Endothelial cell (in vitro differentiated cells): ENCODE measurements at places on chromosomes 12 and 14.

- DNase-seq = peak; percentile 69
Observed at GRCh38 chr14:80202888-80203562, 8.3 kb downstream of the DIO2 start.

DNA sequence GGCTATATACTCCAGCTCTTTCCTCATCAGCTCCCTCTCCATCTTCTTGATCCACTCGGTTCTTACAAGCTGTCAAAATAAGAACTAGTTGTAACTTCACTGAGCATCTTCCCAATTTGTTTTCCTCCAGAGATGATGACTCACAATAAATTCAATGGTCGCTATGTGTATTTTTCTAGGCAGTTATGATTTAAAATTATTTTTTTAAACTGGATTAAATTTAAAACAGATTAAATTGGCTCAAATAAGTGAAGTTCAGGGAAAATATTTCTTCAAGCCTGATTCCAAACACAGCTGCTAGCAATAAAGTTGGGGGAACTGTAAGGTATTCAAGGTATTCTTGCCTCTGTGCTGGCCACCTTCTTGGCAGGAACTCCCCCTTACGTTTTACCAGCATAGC is 717.7 kb upstream of the USP15 start:
- no peak for DNase-seq

DNA sequence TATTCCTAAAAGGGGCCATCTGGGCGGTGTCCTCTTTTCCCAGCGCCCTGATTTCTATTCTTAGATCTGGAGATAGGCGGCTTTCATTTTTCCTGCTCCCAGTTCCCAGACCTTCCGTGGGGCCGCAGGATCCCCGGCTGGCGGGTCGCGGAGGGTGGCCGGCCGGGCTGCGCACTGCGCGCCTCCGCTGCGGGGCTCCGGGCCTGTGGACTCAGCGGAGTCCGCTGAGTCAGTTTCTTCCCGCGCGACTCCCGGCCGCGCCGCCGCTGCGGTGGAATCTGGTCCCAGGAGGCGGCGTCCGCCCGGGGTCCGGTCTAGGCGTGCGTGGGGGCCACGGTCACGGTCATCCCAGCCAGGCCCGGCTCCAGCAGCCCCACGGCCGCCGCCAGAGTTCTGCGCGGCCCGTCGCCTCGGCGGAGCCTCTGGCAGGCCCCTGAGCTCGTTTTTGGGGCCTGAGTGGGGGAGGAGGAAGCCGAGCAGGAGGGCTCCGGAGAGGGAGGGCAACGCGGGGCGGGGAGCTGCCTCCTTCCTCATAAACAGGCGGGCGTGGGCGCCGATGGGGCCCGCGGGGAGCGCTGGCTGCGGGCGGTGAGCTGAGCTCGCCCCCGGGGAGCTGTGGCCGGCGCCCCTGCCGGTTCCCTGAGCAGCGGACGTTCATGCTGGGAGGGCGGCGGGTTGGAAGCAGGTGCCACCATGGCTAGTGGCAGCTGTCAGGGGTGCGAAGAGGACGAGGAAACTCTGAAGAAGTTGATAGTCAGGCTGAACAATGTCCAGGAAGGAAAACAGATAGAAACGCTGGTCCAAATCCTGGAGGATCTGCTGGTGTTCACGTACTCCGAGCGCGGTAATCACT is at the start of gene LRRK2:
Gene LRRK2, plus strand, starts transcription at position 559 of the 853 bp plus-strand sequence. Its CDS starts 135 bp downstream, at position 694.
- DNase-seq = peak; percentile 46

DNA sequence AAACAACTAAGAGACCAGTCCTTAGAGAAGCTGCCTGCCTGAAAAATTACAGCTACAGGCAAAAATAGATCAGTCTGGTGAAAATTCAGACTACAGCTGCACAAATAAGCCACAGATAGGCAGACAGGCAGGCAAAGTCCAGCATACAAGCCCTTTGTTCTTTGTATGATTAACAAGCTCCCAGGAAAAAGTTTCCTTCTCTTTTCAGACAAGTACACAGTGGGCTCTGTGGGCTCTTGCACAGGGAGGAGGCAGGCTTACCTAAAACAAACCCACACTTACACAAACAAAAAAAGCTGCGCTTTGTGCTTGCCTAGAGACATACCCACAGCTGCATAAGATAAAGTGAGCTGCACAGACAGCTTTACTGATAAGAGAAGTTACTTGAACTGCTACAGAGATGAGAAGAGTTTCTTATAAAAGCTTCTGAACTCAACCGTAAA is 7.7 kb downstream of the OR6C68 start:
- DNase-seq = no peak

DNA sequence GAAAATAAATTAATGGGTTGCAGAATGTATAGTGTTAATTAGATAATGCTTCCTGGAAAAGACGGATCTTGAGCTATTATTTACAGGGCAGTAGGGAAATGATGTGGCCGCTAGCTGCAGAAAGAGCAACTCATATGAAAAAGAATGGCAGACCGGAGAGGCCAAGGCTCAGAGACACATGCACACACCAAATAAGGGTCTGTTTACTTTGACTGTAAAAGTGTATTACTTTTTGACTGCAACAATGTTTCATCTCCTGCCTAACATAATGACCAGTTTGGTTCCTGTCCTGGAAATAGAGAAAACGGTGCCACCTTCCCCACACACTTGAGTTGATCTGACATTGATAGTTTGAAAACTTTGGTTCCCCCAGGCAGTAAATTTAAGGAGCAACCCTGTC is 290.9 kb downstream of the CACNA1C start:
- DNase-seq = no peak

GRCh38 chr14:71022012-71022869 is 115.0 kb downstream of the PCNX1 start:
- no peak for DNase-seq

GRCh38 chr12:87827638-87828264 is 201.4 kb downstream of the C12orf50 start:
- no peak for DNase-seq

- no peak for DNase-seq
Observed at GRCh38 chr14:87626266-87626665, 366.7 kb downstream of the GALC start.

- DNase-seq = no peak
Observed at GRCh38 chr12:30726647-30727046, 28.1 kb downstream of the CAPRIN2 start.

GRCh38 chr14:103155010-103155409 is 31.7 kb downstream of the TNFAIP2 start:
- DNase-seq = no peak

DNA sequence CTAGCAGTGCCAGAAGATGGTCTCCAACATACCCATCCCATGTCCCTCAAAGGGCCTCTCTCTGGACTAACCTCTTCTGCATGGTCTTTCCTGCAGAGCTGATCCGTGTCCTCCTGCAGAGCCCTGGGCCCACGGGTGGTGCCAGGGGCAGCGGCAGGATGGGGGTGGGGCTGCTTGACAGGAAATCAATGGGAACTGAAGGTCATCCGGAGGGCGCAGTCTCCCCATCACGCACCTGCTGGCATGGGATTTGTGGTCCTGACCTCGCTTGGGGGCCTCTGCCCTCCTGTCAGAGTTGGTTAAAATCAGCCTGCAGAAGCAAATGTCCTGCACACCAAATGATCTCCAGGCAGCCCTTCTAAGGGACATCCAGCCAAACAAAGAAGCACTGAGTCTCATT is 110.2 kb downstream of the DPF3 start:
- no peak for DNase-seq

- DNase-seq = no peak
Observed at GRCh38 chr12:29030006-29030405, 119.1 kb upstream of the FAR2 start.

DNA sequence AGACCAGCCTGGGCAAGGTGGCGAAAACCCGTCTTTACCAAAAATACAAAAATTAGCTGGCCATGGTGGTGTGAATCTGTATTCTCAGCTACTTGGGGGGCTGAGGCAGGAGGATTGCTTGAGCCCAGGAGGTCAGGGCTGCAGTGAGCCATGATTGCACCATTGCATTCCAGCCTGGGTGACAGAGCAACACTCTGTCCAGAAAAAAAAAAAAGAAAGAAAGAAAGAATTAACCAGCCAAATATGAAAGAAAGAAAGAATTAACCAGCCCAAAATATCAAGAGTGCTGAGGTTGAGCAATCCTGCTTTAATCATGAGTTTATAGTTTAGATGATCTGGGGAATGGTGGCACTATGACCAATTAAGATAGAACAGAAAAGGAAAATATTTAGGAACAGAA is 3.5 kb upstream of the ACTN1 start:
- DNase-seq = no peak

DNA sequence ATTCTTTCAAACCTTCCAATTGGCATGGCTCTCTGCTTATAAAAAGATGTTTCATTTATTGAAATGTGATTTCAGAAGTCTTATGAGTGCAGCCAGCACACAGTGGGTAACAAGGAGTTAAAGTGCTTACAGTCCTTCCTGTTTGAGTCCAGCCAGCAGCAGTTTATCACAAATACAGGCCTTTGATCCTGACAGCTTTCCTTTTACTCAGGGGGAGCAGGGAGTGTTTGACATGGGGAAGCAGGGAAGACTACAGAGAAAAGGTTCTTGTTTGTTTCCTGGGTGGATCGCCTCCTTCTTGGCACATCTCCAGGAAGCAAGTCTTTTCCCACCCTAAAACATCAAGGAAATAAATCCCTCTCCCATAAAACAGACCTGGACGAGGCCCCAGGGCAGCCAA is 216.1 kb downstream of the MSRB3 start:
- DNase-seq = no peak

DNA sequence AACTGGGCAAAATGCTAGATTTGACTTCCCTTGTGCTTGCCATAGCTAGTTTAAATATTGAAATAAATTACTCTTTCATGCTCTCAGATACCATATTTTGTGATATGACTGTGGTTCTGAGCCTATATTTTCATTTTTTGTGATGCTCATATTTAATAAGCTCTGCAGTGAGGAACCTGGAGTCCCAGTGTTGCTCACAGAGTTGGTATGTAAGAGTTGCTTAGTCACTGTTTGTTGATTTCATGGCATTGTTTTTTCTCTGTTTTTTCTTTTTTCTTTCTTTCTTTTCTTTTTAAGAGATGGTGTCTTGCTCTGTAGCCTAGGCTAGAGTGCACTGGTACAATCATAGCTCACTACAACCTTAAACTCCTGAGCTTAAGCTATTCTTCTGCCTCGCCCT is 750.5 kb upstream of the TMEM132C start:
- DNase-seq = no peak

- DNase-seq = no peak
Observed at GRCh38 chr12:112140728-112141127, 15.4 kb downstream of the TRAFD1 start.

DNA sequence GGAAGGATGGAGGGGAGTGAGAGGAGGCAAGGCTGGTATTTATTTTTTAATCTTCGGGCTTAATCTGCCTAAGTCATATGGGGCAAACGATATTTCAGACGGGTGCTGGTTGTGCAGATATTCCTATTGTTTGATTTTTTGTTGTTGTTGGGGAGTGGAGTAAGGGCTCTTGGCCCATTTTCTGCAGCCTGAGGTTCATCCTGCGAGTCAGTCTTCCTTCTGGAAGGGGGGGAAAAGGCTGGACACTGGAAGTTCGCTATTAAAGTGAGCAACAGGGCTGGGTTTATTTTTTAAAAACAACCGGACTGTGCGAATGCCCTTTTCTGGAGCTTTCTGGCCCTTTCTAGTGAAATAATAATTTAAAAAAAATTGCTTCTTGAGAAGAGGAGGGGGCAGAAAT is 2.3 kb downstream of the NRXN3 start:
- no peak for DNase-seq

DNA sequence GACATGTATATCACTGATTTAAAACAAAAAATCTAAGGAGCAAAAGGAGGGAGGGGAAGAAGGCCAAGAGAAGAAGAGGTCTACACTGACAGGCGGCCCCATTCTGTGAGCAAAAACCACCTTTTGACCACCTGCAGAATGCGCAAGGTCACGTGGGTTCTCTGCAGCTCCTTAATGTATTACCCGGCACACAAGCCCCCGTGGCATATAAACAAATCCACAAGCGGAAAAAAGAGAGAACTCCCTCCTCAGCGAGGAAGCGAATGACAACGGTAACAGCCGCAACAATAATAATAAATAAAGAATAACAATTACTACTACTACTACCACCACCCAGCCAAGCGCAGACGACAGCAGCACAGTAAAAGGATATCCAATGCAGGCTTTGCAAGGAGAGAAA is 1.3 kb downstream of the KSR2 start:
- DNase-seq = no peak

- no peak for DNase-seq
Observed at GRCh38 chr14:90630171-90630806, 185.9 kb downstream of the TTC7B start.

DNA sequence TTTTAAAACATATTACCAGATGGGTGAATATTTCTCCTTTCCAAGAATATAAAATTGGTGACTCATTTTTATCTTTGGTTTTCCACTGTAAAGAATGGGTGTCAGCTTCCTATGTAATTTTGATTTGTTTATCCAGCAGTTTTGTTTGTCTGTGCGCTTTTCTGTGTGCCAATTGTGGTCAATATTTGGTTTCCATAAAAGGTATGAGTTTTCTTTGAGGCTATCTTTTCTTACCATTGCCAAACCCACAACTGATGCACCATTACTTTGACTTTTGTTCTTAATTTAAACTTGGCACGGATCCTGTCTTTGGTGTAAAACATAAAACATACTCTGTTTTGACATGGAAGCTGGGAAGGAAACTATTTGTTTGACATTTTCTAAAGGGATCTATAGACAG is 78.8 kb upstream of the NAV3 start:
- DNase-seq = no peak

- DNase-seq = no peak
Observed at GRCh38 chr12:126704609-126705008, 1562.4 kb upstream of the TMEM132C start.

DNA sequence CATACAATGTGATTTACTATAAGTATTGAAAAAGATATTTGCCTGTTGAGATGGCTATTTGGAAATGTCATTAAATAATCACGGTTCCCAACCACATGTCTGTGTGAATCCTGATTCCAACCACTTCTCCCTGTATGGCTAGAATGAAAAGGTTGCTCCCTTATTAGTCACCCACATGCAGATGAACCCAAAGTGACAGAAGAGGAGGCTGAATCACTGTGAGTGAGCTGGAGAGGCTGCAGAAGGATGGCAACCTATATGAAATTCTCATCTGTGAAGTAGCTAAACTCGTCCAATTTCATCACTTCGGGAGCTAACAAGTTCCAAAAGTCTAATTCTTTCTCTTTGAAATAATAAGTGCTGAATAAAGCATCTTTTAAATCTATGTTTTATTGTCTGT is 300.5 kb downstream of the PRKD1 start:
- no peak for DNase-seq

GRCh38 chr14:88026890-88027289 is 22.0 kb downstream of the GPR65 start:
- no peak for DNase-seq

DNA sequence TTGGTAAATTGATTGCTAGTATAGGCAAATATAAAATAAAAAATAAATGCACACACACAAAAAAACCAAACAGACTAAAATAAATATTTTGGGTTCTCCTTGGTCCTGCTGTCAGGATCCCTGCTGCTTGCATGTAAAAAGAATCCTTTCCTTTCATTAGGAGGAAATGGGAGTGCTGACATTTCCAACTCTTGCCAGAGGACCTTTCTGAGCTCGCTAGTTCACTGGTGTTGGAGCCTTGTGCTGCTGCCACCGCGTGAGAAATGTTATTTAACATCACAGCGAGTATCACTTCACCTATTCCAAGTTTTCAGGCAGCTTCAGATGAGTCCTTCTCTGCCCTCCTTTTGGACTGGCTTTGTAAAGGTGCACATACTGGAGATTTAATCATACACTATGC is 358.9 kb downstream of the NPAS3 start:
- DNase-seq = no peak

GRCh38 chr12:56157201-56158028 is 744 bp upstream of the MYL6 start:
- peak; percentile 85 for DNase-seq
